Kidney capillary endothelial cell (primary cell): ENCODE measurements at places on chromosomes 16 and 17.
A peak's percentile ranks its signal among the peaks of the same experiment; 100 is the strongest.

GRCh38 chr17:77127735-77128361, 12.9 kb upstream of the SEC14L1 start:
- no peak for DNase-seq

DNA sequence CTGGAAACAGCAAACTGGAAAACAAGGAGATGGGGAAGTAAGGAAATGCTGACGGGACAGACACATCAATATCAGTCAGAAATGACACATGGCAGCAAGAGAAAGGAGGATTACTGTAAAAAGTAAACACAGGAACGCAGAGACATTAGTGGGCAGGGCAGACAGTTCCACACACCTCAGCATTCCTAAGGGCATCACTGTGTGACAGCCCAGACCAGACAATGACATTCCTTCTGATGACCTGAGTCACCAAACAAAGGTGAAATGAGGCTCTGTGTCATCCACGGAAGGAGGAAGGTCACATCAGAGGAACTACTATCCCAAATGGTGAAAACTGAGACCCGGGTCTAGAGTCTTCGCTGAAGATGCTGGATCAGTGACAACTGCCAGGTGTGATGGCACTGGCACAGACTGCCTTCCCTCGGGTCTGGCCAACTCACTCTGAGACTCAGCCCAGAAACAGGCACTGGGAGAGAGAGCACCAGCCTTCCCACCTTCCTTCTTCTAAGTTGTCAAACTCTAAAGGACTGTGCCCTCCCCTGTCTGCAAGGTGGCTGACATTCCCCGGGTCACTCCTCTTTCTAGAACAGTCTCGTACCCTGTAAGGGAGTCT, 36.7 kb downstream of the TK2 start:
- DNase-seq, result peak; percentile 30

- no peak for DNase-seq
Observed at GRCh38 chr17:33803199-33803685, 451.8 kb upstream of the CCL2 start.

DNA sequence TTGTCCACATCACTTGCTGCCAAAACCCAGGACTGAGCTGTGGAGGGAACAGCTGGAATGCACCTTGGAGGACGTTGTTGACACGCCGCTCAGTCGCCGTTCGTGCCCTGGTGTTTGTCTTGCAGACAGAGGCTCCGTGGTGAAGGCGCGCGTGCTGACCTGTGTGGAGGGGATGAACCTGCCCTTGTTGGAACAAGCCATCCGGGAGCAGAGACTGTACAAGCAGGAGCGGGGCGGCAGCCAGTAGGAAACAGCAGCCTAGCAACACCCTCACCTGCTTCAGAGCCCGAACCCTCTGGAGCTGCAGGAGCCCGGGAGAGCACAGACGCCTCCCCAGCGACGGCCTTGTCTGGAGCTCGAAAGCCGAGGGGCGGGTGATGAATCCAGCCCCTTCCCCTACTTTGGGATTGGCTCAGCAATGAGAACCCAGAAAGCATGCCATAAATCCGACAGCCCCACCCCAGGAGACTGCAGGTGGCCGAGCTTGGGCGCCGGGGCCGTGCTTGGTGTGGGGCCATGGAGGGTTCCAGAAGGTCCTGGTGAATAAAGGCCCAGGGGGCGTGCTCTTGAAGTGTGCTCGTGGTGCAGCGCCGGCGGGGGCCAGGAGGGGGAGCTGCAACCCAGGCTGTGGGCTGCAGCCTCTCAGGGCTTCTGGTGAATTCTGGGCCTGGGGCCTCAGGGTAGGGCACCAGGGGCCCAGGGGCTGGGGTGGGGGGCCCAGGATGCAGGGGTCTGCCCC, 470 bp upstream of the CDK3 start:
- DNase-seq, result peak; percentile 38

GRCh38 chr17:20929334-20929733, 113.5 kb downstream of the USP22 start:
- no peak for DNase-seq

GRCh38 chr16:27448532-27449433, 46.8 kb downstream of the IL21R start:
- DNase-seq, result no peak

GRCh38 chr16:88287219-88287618, 95.5 kb upstream of the ZNF469 start:
- DNase-seq, result no peak

- DNase-seq, result no peak
Observed at GRCh38 chr16:84055366-84055765, 12.8 kb upstream of the SLC38A8 start.

DNA sequence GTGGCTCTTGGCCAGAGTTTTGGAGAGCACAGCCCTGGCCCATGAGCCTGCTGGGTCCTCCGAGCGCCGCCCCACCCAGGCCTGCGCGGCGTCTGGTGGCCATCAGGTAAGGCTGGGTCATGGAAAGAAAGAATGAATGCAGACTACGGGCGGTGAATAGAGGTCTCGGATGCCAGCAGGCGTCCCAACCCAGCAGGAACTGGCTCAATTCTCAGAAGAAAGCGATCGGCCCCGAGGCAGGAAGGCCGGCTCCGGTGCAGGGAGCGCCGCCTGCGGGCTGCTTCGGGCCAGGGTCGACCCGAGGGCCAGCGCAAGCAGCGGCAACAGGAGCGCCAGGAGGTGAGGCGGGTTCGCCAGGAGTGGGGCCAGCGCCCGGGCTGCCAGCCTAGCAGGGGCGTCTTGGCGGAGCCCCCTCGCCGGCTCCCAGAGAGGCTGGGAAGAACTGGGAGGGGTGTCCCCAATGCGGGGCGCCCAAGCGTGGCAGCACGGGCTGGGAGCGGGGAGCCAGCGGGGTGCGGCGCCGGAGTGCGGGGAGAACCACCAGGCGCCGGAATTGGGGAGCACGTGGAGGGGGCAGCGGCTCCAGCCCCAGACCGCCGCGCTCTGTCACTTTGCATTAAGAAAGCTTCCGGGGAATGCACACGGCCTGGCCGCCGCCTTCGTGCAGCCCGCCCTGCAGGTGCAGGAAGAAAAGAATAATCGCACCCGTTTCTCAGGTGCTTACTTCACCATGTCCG, 7.1 kb upstream of the TMC5 start:
- no peak for DNase-seq

DNA sequence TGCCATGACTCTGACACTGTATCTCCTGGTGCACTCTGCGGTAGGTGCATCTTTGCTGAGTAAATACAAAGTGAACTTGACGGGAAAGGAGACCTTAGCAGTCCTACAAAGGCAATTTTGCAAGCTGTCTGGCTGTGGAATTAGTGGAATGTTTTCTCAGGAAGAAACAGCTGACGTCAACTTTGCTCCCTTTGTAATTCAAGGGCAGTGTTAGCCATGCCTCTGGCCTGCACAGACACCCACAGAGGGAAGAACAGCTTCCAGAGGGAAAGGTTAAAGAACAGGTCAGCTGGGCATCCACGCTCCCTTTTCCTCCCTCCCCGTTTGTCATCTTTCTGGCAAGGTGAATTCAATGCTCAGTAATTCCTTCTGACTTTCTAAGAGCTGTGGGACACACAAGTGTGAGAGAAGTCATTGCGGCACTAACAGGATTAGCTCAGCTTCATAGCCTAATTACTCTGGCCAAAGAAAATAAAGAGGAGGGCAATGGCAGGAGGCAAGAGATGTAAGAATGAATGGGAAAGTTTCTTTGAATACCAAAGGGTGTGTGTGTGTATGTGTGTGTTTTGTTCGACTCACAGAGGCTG, 476.9 kb upstream of the GOT2 start:
- DNase-seq, result no peak

DNA sequence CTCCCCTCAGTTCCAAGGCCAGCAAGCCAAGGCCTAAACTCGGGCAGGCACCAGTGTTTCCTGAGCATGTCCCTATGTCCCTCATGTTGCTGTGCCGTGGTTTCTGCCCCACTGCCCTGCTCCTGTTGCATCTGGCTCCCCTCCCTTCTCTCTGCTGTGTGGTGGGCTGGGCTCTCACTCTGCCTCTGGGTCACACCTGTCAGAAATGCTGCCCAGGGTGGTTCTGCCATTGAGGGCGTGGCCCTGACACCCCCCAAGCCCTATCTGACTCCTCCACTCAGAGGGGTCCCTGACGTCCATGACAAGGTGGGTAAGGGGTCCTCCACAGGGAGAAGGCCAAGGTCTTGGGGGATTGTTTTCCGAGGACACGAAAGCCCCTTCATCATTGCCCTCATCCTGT, 9.2 kb upstream of the ITGA3 start:
- DNase-seq, result no peak

GRCh38 chr17:79955691-79956440, 79.8 kb downstream of the TBC1D16 start:
- no peak for DNase-seq

DNA sequence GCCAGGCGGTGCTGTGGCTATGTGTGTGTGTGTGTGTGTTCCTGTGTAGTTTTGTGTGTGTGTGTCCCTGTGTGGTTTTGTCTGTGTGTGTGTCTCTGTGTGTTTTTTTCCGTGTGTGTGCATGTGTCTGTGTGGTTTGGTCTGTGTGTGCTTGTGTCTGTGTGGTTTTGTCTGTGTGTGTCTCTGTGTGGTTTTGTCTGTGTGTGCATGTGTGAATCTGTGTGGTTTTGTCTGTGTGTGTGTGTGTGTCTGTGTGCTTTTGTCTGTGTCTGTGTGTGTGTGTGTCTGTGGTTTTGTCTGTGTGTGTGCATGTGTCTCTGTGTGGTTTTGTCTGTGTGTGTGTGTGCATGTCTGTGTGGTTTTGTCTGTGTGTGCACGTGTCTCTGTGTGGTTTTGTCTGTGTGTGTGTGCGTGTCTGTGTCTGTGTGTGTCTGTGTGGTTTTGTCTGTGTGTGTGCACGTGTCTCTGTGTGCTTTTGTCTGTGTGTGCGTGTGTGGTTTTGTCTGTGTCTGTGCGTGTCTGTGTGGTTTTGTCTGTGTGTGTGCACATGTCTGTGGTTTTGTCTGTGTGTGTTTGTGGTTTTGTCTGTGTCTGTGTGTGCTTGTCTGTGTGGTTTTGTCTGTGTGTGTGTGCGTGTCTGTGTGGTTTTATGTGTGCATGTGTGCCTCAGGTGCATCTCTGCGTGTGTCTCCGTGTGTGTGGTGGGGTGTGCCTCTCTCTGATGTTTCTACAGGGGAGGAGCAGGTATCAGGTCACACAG, 62.3 kb downstream of the ZDHHC7 start:
- no peak for DNase-seq

GRCh38 chr16:83269541-83269940, 538.2 kb upstream of the HSBP1 start:
- DNase-seq, result no peak

GRCh38 chr16:68094614-68094934, 9.4 kb downstream of the NFATC3 start:
- DNase-seq, result no peak

DNA sequence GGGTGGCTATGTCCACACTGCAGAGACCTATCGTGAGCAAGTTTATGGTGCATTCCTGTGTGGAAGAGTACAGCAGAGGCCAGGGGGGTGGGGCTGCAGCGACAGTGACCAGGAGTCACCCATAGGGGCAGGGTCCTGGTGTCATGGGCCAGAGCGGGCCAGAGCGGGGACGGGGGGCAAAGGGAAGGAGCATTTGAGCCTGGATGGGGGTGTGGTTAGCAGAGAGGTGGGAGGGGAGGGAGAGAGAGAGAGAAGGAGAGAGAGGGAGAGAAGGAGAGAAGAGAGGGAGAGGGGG, 17.8 kb downstream of the JPH3 start:
- DNase-seq, result no peak

- peak; percentile 10 for DNase-seq
Observed at GRCh38 chr16:64051824-64052223, 1070.0 kb downstream of the CDH11 start.

DNA sequence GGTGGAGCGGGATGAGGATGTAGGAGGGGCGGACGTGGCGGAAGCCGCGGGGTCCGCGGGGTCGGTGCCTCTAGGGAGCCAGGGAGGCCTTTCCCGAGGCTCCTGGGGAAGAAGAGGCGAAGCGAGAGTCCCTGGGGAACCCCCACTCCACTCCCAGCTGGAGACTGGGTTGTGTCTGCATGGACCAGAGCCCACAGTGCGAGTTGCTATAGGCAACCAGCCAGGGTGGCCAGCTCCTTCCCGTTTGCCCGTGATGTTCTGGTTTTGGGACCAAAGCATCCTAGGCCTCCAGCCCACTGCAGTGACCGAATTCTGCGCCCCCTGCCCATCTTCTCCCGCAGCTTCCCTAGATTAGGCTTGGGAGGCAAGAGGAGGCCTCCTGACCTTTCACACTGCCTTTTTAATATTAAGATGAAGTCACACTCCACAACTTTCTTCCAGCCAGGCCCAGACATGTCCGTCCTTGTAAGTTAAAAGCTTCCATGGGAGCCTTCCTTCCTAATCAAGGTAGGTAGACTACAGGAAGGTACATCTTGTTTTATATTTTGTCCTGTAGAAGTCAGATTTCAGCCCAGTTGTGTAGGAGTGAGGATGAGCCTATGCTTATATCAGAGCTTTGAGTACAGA, 469 bp downstream of the AMZ2 start:
- no peak for DNase-seq

GRCh38 chr17:45334231-45334630, 17.4 kb upstream of the MAP3K14 start:
- DNase-seq, result no peak

- no peak for DNase-seq
Observed at GRCh38 chr16:14576069-14576468, 54.0 kb downstream of the PARN start.

DNA sequence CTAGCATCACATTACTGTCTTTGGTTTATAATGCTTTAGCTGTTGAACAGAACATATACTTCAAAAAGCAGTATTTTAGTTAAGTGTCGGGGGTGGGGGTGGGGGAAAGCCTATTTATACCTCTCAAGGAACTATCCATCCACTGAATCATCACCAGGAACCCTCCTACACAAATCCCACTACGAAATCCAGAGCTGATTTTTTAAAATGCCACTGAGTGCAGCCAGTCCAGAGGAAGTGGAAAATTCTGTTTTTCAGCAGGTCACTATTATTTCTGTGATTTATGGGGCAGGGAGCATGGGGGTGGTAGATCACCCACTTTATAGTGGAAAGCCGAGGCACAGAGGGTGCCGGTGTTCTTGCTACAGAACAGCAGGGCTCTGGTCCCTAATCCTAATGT, 284.1 kb downstream of the SOX9 start:
- no peak for DNase-seq

DNA sequence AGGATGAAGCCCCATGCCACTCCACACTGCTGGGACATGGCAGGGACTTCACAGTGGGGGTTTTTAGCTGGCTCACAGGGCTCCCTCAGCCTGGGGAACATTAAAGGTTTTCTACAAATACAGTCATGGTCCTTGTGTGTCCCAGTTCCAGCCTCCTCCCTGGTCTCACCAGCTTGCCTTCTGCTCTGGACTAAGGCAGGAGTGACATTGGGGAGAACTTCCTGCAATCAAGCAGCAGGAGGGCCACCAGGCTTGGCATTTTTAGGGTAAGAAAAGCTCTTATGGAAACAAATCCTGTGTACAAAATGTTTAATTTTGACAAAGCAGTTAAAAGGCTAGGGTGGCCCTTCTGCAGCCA, 1.9 kb downstream of the PARD6A start:
- no peak for DNase-seq

- DNase-seq, result no peak
Observed at GRCh38 chr16:85421338-85422195, 191.6 kb upstream of the GSE1 start.

- no peak for DNase-seq
Observed at GRCh38 chr16:53093162-53093744, 38.5 kb downstream of the CHD9 start.
